ENCODE measurements at places on chromosomes 16 and 17.

GRCh38 chr17:79937391-79938335 lies 98.0 kb downstream of the TBC1D16 start:
- no peak for DNase-seq

DNA sequence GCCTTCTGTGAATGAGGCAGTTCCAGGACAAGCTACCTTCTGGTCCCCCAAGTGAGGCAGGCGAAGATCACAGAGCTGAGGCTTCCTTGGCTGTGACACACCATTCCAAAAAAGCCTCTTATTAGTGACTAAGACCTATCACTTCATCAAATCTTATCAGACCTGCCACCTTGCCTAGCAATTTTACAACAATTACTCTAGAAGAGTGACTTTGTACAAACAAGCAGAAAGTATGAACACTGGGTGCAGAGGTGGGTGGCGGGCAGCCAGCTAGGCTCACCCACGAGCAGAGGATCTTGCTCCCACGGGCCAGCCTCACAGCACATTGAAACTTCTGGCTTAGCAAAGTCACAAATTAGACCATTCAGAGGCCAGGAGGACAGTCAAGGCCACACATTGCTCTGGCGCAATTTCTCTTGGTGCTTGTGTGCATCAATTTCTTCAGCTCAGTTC lies 2.2 kb upstream of the ICAM2 start:
- DNase-seq, result no peak

GRCh38 chr17:45645330-45645729 lies 138.8 kb upstream of the CRHR1 start:
- DNase-seq, result no peak

DNA sequence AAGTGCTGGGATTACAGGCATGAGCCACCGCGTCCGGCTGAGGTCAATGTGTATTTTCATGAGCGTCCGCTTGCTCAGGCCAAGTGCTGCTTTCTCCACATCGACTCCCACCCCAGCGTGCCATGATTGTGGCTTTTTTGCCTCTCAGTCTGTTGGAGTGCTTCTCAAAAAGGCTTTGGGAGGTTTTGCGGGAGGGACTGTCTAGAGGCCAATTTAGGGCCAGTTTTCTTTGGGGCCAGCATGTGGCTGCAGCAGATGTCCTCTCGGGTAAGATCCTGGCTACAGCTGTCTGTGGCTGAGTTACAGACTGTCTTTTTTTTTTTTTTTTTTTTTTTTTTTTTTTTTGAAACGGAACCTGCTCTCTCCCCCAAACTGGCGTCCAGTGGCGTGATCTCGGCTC lies 6.5 kb downstream of the C16orf90 start:
- DNase-seq, result no peak

DNA sequence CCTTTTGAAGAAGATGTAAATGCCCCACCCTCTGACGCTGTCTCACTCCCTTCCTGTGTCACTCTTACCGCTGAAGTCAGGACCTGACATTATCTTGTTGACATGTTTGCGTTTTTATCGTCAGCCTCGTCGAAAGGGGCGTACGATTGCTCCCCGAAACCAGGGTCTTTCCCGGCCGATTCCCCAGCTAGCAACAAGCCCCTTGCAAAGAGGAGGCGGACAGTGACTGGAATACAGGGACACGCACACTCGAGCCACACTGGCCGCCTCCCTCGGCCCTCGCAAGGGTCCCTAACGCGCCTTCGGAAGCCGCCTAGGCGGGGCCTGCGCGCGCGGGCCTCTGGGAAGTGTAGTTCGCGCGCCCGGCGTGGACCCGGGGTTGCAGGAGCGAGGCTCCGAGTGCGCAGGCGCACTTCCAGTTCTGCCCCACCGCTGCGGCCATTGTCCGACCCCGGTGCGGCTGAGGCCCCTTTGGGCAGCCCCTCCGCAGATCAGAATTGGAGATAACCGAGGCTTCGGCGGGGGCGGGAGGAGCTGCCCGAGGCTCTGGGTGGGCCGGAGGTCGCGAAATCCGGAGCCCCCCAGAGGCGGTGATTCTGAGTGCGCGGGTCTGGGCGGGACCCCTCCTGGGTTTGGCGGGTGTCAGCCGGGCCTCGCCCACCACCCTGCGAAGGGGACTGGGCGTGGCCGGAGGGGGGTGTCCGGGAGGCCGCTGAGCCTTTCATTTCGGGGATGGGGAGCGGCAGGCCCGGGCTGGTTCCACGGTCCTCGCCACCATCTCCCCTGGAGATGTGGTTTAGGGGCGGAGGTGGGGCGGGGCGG lies at the start of gene ZFP90:
ZFP90 (plus strand) TSS at position 412 of the 822 bp plus-strand sequence. CDS start 502 bp downstream, outside the sequence.
- DNase-seq, result peak; percentile 78

DNA sequence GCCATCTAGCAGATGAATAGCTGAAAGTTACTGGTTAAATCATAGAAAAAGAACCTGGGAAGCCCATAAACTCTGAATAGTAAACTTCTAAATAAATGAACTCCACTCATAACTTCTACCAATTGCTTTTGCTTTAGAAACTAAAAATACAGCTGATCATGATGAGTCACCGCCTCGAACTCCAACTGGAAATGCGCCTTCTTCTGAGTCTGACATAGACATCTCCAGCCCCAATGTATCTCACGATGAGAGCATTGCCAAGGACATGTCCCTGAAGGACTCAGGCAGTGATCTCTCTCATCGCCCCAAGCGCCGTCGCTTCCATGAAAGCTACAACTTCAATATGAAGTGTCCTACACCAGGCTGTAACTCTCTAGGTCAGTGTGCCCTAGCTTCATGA lies 9.7 kb downstream of the KAT7 start:
- DNase-seq, result peak; percentile 71
